Calu3 (cell line): ENCODE measurements at places on chromosomes 16 and 17. TPM values are rescaled to one million over a fixed set of nuclear protein-coding genes. Genes with fewer than 3 reads are reported as not detected.

The CMTM3 gene
- 18.4 and 33.6 TPM in 2 replicates for total RNA-seq

The CDH1 gene
- 328 and 421 TPM in 2 replicates for total RNA-seq

The ANKRD40CL gene
- total RNA-seq = 0.64 TPM in 1 of 2 replicates, not detected in the other

- DNase-seq = no peak
Observed at GRCh38 chr16:85983606-85984230, 84.8 kb downstream of the IRF8 start.

GRCh38 chr16:85555719-85556455, 57.2 kb upstream of the GSE1 start:
- no peak for DNase-seq

DNA sequence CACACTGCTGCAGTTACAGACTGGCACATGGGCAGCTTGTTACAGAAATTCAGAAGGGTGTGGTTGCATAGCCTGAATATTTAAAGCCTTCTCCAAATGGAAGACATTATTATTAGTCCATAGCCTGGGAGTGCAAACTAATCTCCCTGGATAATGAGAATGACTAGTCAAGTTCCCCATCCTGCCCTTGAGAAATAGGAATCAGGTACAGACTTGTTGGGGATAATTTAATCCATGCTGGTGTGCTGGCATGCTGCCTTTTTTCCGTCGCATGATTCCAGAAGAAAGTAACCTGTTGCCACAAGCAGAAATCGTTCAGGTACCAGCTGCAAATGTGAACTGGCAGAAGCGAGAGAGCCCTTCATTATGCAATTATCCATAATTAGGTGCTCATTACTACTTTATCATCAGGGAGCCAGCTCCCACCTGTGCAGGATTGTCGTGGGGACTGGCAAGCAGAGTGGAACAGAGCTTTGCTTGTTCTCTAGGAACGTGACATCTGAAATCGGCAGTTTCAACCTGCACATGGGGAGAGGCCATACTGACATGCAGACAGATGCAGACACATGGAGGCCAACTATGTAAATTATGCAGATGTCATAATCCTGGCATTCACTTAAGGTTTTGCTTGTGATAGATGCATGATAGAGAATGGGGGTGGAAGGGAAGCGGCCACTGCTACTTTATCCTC, 419.4 kb downstream of the PMP22 start:
- DNase-seq = no peak
